CD14-positive monocyte (primary cell): ENCODE measurements at places on chromosomes 11 and 22.
A peak's percentile ranks its signal among the peaks of the same experiment; 100 is the strongest.

GRCh38 chr11:112016765-112017376 lies 8.3 kb upstream of the DLAT start:
- DNase-seq = no peak

GRCh38 chr22:28116219-28116673 lies 197.2 kb upstream of the PITPNB start:
- no peak for DNase-seq

DNA sequence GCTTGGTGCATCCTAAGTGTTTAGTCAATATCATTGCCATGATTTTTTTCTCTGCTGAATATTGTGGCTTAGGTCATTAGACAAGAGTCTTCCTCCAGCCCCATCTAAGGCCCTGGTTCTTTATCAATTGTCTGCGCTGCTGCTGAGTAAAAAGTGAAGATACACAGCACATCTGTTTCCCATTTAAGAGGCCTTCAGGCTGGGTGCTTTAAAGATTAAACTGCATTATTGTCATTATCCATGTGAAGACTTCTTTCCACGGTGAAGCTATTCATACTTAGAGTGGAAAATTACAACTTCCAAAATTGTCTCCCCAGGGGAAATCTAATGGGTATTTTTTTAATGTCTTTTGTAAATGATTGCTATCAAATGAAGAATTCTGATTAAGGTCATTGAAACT lies 719.8 kb upstream of the LRRC4C start:
- DNase-seq = no peak

GRCh38 chr22:38144025-38144405 lies 33.5 kb upstream of the BAIAP2L2 start:
- DNase-seq = no peak

DNA sequence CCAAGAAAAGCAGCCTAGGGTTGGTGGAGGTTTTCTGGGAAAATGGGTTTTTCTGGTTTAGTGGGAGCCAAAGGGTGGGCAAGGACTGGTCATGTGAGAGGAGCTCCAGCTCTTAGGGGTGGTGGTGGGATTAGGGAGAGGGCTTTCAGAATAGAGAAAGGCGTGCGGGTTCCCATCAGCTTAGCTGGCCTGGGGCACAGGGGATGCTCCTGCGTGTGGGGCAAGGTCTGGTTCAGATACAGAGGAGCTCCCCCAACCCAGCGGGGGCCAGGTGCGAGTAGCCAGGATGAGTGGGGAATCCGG lies 644 bp downstream of the TMEM134 start:
- no peak for DNase-seq

DNA sequence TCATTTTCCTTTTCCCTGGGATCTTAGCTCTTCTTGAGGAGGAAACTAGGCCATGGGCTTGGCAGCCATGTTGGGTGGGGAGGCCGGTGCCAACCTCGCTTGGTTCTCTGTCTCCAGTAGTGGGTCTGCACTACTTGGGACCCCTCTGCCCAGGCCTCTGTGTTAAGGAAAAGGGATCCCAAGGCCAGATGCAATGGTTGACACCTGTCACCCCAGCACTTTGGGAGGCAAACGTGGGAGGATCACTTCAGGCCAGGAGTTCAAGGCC lies 1.9 kb upstream of the ZDHHC8 start:
- DNase-seq = no peak

DNA sequence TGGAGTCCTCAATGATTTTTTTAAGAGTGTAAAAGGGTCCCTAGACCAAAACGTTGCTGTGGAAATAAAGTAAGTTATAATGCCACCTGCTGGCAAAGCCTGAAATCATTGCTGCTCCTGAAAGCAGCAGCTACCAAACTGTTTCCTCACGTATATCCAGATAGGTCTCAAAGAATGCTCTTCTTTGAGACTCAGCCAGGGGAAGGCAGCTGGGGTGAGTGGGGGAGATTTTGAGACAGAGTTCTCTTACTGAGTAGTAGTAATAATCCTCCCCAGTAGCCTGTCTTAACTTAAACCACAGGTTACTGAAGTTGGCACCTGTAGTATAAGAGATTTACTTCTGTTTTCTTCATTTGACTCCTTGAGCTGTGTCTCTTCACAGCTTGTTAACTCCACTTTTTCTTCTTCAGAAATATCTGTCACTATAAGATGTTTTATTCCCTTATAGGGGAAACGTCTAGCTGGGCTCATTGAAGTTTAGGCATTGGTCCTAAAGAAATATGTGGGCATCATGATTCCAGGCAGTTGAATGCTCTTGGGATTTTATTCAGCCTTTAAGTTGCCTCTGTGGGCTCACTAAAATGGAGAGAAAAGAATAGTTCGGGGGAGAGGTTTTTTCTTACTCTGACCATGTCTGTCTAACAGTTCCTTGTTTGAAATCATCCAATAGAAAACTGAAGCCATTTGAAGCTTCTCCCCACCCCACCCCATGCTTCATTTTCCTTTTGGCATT lies 77.9 kb downstream of the BTBD10 start:
- DNase-seq = no peak

DNA sequence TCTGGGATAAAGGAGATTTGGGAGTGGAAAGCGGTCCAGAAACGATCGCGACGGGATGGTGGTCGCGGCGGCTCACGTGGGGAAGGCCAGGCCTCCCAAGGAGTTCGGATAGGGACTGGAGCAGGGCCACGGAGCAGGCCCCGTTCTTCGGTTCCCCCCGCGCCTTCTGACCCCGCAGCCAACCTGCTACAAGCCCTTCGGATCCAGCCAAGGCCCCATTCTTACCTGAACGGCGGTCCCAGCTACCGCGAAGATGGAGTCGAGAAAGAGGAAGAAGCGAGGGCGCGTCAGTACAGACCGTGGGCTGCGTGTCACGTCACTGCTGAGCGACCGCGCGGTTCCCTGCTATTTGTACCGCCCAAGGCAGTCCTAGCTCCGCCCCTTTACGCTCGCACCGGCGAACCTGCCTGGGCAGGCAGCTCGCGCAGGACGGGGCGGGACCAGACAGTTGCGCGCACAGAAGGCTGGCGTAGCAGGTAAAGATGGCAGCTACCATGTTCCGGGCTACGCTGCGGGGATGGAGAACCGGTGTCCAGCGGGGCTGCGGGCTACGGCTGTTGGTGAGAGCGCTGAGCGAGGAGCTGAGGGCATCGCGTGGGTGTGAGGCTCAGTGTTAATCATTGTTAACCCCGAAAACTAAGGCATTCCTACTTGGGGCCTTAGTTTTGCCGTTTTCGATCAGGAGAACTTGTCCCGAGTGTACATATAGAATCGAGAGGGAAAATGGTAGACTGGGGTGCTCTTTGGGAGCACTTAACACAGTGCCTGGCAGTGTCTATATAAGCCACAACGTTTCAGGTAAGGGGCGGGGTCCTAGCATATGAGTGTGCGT lies at the start of the genes FAU and MRPL49:
Gene FAU (minus strand): TSS at position 270 of the 832 bp plus-strand sequence. CDS start 321 bp downstream, outside the sequence.
Gene MRPL49 (plus strand): TSS at position 457 of the 832 bp plus-strand sequence. CDS start 26 bp downstream, at position 483.
- DNase-seq = peak; percentile 99

GRCh38 chr11:33598426-33599069 lies 102.1 kb downstream of the C11orf91 start:
- no peak for DNase-seq

DNA sequence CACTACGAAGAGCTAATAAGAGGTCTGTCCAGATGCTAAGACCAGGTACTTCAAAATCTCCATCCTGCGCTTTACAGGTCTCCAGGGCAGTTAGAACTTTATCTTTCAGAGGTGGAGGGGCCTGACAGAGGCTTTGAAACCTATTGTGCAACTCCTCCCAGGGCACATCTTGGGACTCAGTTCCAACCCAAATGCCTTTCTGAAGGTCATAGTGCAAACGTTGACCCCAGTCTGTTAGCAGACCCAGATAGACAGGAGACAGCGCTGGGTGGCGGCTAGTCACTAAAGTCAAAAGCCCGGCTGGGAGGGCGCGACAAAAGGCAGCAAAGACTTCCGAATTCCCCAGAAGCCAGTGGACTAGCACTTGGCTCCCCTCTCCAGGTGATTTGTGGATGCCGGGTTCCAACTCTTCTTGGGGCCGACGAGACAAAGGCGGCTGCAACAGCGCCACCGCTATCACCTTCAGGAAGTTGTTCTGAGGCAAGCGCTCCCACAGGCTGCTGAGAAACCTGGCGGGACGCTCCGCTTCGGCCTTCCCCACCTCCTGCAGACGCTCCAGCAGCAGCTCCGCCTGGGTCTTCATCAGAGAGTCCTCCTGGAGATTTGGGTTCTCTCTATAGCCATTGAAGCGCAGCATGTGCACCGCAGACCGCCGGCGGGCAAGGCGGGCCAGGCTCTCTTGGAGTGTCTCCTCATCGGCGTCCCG lies 728 bp downstream of the FANCF start:
- DNase-seq = peak; percentile 28

- DNase-seq = no peak
These were observed 219.1 kb upstream of the ARHGAP42 start for GRCh38 chr11:100467821-100468508.

GRCh38 chr11:94884376-94884775 lies 89.0 kb downstream of the CWC15 start:
- DNase-seq = peak; percentile 5

- DNase-seq = no peak
These were observed 22.5 kb downstream of the LRP4 start for GRCh38 chr11:46895821-46896220.

- DNase-seq = no peak
These were observed 59.2 kb downstream of the CCDC83 start for GRCh38 chr11:85914425-85914824.

- no peak for DNase-seq
These were observed 429.6 kb downstream of the BRD1 start for GRCh38 chr22:49398115-49398514.

GRCh38 chr11:64409278-64409677 lies 50.3 kb downstream of the RPS6KA4 start:
- DNase-seq = no peak

DNA sequence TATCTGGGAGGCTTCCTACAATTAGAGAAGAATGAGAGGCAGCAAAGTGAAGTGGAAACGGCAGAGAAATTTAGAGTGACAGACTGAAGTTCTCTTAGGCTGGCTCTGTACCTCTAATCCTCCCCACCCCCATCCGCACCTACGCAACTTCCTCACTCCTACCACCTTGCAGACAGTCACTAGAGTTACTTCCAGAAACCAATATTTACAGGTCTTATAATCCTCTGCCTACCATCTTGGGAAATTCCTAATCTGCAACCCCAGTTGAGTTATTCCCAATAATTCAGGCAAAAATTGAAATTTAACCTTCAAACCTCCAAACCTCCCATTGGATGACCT lies 71.7 kb downstream of the PAK1 start:
- no peak for DNase-seq

DNA sequence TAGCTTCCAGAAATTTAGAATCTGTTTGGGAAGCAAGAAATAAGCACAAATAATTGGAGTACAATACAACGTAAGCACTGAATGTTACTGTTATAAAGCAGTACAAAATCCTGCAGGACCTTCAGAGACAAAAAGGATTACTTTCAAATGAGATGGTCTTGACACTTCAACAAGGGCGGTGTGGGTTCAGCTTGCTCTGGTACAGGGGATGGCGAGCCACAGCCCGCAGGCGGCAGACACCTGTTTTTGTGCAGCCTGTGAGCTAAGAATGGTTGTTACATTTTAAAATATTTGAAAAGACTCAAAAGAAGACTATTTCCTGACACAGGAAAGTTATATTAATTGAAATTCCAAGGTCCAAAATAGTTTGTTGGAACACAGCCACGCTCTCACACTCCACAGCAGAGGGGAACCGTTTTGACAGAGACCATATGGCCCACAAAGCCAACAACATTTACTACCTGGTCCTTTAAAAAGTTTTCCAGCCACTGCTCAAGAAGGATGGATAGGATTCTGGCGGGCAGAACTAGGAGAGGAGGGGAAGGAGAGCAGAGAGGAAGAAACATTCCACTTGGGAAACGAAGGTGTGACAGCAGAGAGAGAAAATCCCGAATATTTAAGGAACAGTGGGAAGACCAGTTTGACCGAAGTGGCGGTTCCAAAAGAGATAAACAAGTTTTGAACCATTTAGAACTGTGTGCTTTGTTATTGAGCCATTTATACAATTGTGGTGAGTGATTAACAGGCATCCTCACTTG lies 6.3 kb downstream of the PRDM10 start:
- no peak for DNase-seq

- DNase-seq = no peak
These were observed 2.5 kb upstream of the SMARCB1 start for GRCh38 chr22:23784215-23784732.

GRCh38 chr11:84136926-84137325 lies 850.8 kb upstream of the CCDC90B start:
- DNase-seq = no peak
